ENCODE measurements at places on chromosomes 5 and 9. TPM values are rescaled to one million over a fixed set of nuclear protein-coding genes. Genes with fewer than 3 reads are reported as not detected.

- DNase-seq: no peak
These were observed 98.5 kb upstream of the SMARCA2 start for GRCh38 chr9:1916655-1917054.

GRCh38 chr5:16727755-16728325, 111.0 kb upstream of the RETREG1 start:
- no peak for DNase-seq

Gene TMOD1
- 1.1 TPM for total RNA-seq

DNA sequence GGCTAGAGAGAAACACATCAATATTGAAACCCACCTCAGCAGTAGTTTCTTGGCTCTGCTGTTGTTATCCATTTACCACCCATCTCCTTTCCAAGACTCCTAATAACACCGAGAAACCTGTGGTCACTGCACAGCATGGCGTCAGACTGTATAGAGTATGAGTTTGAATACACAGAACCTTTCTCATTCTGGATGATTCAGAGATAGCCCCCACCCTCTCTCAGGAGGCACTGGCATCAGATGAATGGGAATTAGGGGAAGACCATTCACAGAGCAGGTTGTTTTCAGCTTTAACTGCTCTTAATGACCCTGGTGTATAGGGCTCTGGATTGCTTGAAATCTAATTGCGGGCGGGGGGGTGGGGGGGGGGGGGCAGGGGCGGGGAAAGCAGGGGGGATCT, 86.7 kb downstream of the GPR21 start:
- DNase-seq: no peak

- DNase-seq: no peak
These were observed 114.4 kb downstream of the SEC61B start for GRCh38 chr9:99336531-99336930.

GRCh38 chr5:172509405-172509781, 55.1 kb upstream of the SH3PXD2B start:
- DNase-seq: no peak

Data from activated naive CD8-positive, alpha-beta T cell treated with anti-CD3 and anti-CD28 coated beads, Interleukin-2, amount 10 ng/mL, durations not matched to agents 7 days and 5 days (primary cell).